Foreskin fibroblast (primary cell): ENCODE measurements at places on chromosomes 1 and 21.

DNA sequence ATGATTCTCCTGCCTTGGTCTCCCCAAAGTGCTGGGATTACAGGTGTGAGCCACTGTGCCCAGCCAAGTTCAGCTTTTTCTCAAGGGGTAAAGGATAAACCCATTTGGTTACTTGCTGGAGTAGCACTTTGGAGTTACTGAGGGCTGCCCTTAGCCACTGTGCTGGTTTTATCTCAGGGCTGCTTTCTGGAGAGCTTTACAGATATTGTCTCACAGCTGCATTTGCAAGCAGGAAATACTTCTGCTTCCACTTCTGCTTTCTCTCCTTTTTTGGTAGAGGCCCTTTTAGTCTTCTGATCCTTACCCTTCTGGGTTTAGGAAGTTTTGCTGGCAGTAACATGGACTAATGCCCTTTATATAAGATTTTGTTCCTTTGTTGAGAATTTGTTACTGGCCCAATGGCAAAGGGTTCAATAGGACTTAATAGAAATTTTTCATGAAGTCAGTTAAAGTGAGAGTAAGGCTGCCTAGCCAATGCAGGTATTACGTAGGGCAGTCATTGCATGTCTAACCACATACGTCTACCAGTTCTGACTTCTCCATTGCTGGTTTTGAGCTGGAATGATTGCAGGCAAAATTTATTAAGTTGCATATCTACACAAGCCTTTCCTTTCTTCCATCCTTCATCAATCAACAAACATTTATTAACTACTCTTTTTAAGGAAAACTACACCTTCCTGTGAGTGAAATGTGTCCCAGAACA lies 24.4 kb downstream of the CAP1 start:
- no peak for DNase-seq

- DNase-seq, result no peak
These were observed 356.3 kb upstream of the C1orf174 start for GRCh38 chr1:4256351-4256750.

DNA sequence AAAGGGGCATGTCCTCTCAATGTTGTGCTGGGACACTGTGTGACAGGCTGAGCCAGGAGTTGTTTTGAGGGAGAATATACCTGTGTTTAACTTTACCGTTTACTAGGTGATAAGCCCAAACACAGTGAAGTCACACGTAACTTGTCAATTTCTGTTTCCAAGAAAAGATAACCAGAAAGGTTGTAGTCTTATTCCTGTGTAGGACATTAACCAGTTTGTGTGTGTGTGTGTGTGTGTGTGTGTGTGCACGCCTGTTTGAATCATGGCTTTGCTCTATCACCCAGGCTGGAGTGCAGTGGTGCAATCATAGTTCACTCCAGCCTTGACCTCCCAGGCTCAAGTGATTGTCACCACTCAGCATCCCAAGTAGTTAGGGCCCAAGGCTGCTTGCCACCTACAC lies 83.6 kb downstream of the MRPS6 start:
- no peak for DNase-seq

DNA sequence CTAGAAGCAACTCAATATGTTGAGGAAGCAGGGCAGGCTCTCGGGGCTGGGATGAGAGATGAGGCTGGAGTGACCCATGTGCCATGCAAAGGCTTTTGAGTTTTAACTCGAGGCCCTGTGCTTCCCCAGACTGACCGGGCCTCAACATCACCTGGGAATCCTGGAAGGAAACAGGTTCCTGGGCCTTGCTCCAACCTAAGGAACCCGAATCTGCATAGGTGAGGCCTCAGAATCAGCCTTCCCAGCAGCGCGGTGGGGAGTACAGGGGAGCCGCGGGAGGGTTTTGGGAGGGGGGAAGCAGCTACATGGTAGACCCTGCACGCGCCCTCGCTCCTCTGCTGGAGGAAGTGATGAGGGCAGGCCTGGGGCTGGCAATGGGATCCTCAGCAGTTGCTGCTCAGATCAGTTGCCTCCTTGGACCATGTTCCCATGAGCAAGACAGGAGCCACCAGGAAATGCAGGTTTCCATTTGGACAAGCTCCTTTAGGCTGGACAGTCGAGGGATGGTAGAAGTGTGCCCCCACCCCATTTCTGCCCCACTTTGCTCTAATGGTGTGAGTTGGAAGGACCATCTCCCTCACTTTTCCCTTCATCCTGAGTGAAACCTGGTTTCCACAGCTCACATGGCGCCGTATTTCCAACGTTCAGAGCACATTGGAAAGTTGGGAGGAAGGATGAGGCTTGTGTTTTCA lies 4.5 kb upstream of the KIAA1614 start:
- DNase-seq, result no peak

GRCh38 chr1:248821101-248821500 lies 4.6 kb downstream of the SH3BP5L start:
- peak; percentile 94 for DNase-seq

DNA sequence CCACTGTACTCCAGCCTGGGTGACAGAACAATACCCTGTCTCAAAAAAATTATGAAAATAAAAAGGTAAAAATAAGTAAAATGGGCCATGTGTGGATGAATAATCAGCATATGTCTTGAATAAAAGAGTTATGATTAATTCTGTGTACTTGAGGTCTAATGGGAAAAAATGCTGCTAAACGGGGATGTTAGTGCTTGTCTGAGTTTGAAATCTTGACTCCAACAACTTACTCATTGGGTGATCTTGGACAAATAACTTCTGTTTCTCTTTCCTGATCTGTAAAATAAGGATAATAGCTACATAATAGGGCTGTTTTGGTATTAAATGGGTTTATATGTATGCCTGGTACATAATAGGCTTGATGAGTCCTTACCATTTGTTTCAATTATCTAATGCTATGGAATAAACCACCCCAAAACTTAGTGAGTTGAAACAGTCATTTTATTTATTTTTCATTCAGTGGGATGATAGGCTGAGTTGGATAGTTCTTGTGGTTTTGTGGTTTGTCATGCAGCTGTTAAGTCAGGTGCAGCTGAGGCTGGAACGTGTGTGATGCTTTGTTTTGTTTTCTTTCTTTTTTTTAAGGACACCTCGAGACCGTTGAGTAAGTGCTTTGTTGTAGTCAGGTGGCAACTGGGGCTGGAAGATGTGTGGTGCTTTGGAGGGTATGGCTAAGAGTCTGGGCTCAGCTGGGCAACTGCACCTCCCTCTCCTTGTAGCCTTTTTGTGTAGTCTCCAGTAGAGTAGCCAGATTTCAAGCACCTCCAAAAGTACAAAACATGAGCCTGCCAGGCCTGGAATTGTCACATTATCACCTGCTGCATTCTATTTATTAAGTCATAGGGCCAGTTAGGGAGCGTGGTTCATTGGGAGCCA lies 4.9 kb downstream of the MDM4 start:
- no peak for DNase-seq

- no peak for DNase-seq
These were observed 31.4 kb downstream of the FAAP20 start for GRCh38 chr1:2163205-2163604.

DNA sequence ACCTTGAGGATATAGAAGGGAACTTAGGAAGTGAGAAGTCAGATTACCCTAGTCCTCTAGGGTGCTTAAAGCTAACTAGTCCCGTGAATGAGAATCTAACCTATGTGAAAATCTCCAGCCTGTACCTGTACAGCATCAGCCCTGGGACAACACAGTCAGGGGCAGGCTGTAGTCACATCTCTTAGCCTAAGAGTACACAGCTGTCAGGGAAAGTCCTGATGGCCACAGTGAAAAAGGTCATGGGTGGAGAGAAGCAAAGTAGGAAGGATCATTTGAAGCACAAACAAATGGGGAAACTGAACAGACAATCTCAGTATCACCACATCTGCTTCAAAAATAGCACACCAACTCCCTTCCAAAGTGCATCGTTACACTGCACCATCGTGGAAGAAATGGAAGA lies 11.7 kb downstream of the CTSK start:
- no peak for DNase-seq

DNA sequence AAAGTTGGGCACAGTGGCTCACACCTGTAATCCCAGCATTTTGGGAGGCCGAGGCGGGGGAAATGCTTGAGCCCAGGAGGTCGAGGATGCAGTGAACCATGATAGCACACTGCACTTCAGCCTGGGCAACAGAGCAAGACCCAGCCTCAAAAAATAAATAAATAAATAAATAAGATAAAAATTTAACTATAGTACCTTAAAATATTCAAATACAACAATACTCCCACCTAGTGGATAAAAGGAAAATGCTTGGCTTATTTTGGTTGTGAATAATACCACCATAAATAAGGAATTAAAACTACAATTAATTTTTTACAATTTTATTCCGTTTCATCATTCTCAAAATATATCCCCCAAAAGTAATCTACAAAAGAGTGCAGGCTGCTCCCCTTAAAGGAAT lies 8.1 kb downstream of the PSMG1 start:
- peak; percentile 54 for DNase-seq

DNA sequence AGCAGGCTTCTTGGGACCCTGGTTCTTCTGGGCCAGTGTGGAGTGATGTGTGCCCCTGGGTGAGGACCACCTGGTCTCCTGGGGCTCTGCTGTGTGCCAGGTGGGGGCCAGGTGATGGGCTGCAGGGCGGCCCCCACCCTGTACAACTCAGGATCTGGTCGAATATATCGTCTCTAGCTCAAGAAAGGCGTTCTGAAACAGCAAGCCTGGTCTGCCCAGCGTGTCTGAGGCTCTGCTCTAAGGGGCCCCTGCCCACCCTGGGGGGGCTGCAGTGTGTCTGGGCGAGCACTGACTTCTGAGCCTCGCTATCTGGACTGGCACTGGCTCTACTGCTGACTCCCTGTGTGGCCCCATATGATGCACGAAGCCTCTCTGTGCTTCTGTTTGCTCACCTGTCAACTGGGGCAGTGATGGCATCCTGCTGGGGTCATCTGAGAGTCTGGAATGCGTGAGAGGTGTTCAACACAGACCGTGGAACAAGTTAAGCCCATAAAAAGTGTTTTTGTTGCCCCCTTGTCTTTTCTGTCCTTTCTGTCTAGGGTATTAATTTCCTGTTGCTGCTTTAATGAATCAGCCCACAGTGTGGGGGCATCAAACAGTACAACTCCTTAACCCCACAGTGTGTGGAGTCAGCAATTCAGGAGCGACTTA lies 56.0 kb upstream of the TRAPPC10 start:
- no peak for DNase-seq

- no peak for DNase-seq
These were observed 95.7 kb downstream of the DYRK1A start for GRCh38 chr21:37462087-37462861.

DNA sequence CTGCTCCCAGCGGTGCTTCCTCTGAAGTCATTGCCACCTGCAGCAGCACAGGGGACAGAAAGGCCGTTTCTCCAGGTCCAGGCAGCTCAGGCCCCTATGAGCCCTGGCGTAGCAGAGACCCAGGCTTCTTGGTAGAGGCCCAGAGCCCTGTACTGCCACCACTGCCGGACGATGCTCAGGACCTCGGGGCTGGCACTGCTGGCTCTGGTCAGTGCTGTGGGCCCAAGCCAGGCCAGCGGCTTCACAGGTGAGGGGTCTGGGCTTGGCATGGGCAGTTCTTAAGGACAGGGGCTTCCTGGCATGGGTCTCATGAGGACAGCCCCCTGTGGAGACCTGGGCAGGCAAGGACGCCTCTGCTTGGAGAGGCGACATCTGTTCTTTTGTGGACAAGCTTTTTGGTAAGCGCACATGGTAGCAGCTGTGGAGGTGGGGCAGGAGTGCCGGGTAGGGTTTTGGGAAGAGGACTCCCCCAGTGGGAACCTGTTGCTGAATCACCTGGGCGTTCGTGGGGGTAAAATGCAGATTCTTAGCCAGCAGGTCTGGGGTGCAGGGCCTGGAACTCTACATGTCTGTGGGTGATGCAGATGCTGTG lies at the start of gene UMODL1:
Gene UMODL1, plus strand, starts transcription at position 172 of the 592 bp plus-strand sequence. Its CDS starts 0 bp downstream, at position 172.
- DNase-seq, result no peak

- DNase-seq, result no peak
These were observed 9.9 kb upstream of the DCAF6 start for GRCh38 chr1:167926486-167926997.

GRCh38 chr1:153869486-153869885 lies 53.3 kb downstream of the GATAD2B start:
- no peak for DNase-seq

DNA sequence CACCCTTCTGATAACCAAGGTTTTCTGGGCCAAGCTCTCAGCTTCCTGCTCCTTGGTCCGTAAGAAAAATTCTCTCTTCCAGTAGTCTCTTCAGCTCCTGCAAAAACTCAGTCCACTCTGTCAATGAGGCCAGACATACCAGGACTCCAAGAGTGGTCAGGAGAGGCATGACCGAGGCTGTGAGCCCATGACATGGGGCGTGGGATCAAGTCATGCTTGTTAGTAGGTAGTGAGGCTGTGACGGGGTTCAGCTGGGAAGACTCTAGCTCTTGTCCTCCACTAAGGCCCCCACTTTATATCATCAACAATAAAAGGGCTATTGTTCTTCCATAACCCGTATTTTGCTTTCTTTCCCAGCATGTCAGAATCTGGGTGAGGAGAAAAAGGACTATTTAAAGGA lies 10.1 kb upstream of the HCRTR1 start:
- DNase-seq, result no peak

DNA sequence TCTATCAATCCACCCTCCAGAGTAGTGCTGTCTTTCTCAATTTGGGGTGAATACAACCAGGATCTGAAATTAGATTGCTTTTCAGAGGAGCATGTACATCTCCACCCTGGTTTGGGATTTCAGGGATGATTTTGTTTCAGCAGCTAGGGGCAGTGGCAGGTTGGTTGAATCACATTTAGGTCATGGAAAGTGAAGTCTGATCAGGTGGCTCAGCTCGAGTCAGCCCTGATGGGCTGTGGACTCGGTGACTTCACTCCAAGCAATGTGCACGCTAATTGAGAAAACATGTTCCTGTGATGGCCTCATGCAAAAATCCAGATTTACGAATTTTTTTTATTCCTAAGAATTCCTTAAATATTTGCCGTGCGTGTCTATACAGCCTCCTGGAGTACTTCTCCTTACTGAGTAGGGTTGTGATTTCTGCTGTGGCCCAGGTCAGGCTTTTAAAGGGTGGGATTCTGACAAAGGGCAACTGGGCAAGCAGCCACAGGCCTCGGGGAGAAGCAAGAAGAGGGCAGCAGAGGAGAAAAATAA lies 7.5 kb downstream of the NGF start:
- peak; percentile 90 for DNase-seq

DNA sequence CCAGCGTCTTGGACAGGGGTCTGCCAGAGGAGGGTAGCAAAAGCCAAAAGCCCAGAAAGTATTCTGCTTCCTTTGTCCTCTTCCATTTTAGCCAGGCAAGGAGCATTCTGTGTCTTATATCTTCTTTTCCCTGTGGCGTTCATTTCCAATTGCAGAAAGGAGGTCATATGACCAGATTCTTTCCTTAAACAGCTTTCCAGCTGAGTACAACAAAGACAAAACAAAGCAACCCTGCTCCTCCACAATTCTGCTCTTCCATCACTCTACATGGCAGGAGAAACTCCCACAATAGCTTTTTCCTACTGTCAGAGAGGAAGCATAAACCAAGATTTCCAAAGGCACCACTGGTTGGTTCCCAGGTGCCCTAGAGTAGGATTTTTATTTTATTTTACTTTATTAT lies 19.7 kb downstream of the ENSA start:
- DNase-seq, result no peak

DNA sequence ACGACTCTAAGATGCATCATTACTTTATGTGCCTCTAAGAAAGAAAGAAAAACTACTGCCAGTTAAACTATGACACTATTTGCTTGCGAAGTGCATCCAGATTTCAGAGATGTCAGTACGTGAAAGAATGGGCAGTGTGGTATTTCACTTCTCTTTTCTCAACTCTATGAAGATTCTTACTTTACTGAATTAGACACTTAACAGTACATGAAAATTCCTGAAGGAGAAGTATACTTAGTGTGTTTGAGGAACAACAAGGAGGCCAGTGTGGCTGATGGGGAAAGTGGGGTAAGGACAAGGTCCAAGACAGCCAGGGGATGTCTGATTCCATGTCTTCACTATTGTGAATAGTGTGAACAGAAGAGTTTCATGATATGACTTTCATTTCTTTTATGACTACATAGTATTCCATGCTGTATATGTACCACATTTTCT lies 53.9 kb upstream of the HSD17B7 start:
- DNase-seq, result no peak
